ENCODE measurements at places on chromosomes 11 and 22. TPM values are rescaled to one million over a fixed set of nuclear protein-coding genes. Genes with fewer than 3 reads are reported as not detected.

DNA sequence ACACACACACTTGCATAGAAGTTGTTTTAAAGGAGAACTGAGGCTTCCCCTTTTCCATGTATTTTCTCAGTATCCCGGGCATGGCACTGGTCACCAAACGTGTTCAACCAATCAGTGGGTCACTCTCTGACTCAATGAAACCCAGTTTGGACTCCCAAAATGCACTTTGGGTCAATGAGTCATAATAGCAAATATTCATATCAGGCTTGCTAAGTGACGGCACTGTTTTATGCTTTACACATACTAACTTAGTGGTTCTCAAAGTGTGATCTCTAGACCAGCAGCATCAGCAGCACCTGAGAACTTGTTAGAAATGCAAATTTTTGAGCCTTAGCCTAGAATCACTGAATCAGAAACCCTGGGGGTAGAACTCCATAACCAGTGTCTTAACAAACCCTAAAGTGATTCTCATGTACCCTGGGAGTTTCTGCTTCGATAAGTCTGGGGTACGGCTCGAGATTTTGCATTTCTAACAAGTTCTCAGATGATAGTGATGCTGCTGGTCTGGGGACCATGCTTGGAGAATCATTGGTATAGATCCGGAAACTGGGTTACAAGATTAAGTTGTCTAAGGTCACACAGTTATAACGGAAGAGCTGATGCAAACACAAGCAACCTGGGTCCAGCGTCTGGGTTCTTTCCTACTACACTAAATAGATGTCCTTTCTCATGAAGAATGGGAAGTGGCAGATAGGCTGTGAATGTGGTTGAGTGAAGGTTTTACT lies 35.6 kb downstream of the ETS1 start:
- no peak for DNase-seq

DNA sequence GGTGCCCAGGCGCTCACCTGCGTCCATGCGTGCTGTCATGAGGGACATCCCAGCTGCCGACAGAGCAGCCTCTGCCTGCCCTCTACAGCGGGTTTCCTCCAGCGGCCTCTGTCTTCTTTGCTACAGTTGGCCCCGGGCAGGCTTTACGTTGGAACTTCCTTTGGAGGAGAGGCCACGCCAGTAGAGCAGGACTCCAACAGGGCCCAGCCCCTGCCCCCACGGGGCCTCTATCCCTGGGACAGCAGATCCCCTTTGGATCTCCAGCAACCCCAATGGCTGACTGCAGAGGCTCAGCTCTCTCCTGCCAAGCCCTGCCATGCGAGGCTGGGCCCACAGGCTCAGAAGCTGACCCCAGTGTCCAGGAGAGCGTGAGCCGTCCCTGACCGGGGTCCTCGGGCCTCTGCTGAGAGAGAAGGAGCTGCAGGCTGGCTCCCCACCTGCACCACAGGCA lies 12.1 kb downstream of the TRPM5 start:
- DNase-seq = no peak

DNA sequence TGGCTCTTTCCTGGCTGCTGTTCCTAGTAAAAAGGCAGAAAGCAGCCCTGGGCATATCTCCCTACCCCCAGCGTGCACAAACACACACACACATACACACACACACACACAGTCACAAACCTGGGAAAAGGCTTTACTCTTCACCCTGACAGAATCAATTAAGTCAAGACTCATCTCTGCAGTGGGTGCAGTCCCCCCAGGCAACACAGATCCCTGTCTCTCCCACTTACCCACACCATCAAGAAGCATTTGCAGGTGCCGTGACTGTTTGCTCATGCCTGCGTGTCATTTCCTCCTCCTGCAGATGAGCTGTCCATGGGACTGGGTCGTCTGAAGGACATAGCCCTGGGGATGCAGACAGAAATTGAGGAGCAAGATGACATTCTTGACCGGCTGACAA lies 28.6 kb downstream of the SNAP29 start:
- DNase-seq = peak; percentile 49

DNA sequence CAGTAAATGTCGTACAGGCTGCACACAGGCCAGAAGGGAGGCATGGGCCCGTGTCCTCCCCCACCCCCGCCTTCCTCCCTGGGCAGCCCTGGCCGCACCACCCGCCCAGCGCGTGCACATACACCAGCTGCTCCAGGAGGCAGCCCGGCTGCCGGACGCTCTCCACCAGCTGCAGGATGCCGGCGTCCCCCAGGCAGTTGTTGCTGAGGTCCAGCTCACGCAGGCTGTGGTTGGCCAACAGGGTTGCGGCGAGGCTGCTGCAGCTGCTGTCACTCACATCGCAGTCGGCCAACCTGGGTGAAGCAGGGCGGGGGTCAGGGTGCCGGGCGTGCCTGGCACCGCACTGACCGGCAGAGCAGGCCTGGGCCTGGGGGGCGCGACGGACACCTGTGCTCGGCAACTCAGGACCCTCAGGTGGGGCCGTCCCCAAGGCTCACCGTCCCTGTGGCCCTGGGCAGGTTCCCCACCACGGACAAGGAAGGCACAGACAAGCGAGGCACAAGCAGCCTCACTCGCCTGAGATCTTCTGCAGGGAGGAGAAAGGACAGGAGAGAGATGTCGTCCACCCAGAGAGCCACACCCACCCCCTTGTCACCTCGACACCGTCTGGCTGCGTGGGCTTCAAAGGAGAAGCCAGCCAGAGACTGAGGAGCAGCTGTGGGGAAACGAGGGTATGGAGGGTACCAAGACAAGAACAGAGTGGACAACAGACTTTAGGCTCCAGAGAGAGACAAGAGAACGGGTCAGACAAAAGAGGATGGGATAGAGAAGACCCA lies 12.1 kb downstream of the RNH1 start:
- no peak for DNase-seq

Gene MMP11
- total RNA-seq = 1.4 TPM

Gene ESAM
- under 0.01 TPM for total RNA-seq

All from IMR-90 (cell line).